Stimulated activated CD4-positive, alpha-beta T cell treated with anti-CD3 and anti-CD28 coated beads, Interleukin-4, amount 100 ng/mL, for 24 hours (primary cell): ENCODE measurements at places on chromosomes 13 and 19.

GRCh38 chr13:75368167-75368566 lies 113.8 kb downstream of the TBC1D4 start:
- no peak for DNase-seq

- no peak for DNase-seq
Measured at GRCh38 chr13:43307921-43308433, 284.6 kb downstream of the DNAJC15 start.

- no peak for DNase-seq
Measured at GRCh38 chr13:53398051-53398450, 369.4 kb downstream of the OLFM4 start.

DNA sequence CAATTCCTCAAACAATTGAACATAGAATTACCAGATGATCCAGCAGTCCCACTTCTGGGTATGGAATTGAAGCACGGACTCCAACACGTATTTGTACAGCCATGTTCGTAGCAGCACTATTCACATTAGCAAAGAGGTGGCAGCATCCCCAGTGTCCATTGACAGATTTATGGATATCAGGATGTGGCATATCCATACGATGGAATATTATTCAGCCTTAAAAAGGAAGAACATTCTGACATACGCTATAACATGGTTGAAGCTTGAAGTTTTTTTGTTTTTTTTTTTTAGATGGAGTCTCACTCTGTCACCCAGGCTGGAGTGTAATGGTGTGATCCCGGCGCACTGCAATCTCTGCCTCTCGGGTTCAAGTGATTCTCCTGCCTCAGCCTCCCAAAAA lies 220.6 kb downstream of the ZIC5 start:
- no peak for DNase-seq

- DNase-seq = no peak
Measured at GRCh38 chr13:67045357-67045756, 184.8 kb downstream of the PCDH9 start.

DNA sequence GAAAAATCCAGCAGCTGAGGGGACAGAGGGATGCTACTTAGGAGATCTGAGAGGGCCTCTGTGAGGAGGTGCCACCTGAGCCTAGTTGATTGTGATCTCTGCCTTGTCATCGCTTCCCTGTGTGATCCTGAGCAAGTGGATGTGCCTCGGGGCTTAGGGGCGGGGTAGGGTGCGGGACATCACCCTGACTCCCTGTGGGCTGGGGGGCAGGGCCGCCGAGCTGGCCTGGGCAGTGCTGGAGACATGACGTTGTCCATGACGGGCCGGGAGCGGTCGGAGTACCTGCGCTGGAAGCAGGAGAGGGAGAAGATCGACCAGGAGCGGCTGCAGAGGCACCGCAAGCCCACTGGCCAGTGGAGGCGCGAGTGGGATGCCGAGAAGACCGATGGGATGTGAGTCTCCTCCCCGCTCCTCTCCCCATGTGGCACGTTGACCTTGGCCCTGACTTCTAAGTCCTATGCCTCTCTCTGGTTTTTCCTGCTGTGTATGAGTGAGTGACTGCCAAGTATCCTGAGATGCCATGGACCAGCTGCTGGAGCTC lies 8.2 kb upstream of the INAFM1 start:
- DNase-seq = no peak

DNA sequence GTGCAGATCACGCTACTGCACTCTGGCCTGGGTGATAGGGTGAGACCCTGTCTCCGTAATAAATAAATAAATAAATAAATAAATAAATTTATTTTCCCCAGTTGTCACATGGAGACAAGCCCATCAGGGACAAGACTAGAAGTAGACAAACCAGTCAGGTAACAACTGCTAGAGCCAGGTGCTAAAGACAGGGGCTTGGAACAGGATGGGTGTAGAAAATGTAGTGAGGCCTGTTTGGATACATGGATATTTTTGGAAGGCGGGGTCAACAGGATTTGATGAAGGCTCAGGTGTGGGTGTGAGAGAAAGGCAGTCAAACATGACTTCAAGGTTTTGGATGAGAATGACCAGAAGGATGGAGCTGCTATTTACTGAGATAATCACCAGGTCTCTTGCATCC lies 27.7 kb upstream of the TPM4 start:
- DNase-seq = no peak

DNA sequence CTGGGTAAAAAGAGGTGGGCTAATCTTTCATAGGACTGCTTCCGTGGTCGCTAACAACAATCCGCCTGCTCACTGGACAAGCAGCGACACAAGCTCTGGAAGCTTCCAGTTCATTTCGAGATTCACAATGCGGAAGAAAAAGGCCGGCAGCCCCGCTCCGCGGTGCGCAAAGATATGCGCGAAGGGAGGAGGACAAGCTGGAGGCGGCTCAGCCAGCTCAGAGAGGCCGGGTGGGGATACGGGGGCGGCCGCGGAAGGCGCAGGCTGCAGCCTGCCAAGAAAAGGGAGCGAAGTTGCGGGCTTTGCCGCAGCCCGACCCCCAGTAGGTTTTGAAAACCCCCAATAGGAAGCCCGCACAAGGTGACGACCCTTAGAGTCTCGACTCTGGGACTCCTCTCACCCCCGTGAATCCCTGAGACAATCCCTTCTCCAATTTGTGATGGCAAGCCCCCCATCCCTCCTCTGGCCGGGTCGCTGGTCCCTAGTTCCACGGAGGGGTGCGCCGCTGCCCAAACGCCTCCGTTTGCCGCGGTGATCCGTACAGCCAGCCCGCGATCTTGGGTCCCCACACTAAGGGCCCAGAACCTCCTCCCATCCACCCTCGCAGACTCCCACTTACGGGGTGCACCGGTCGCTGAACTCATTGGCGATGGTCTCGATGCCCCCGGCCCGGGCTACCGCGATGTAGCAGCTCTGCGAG lies 697 bp downstream of the HSPH1 start:
- peak; percentile 70 for DNase-seq

- no peak for DNase-seq
Measured at GRCh38 chr13:113425941-113426590, 27.2 kb downstream of the ADPRHL1 start.

- no peak for DNase-seq
Measured at GRCh38 chr13:39575641-39576238, 27.3 kb downstream of the LHFPL6 start.

DNA sequence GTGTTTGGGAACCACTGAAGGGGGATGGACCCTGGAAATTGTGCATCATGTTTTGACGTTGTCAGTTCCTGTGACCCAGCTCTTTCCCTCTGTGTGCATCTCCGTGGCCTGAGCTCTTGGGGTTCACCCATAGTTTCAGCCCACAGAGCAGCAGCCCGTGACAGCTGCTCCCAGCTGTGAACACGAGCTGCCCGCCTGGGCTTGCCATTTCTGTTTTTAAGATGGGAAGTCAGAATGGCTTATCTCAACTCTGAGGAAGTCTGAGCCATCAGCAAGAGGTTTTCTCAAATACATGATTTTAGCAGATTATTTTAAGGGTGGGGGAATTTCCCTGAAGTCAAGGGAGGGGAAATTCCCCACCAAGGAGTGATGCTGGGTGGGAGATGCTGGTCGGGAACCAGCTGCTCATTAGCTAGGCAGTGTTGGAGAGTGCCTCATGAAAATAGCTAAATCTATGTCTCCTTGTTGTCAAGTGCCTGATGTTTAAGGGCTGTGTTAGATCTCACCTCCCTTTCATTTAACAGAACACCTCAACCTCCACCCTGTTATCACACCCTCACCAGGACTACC lies 34.8 kb upstream of the C1QTNF9 start:
- peak; percentile 81 for DNase-seq

- no peak for DNase-seq
Measured at GRCh38 chr13:91401920-91402319, 3.5 kb downstream of the GPC5 start.
